Progenitor cell of endocrine pancreas (in vitro differentiated cells): ENCODE measurements at places on chromosomes 3 and 15.

- DNase-seq = no peak
Measured at GRCh38 chr3:12490547-12490946, 6.3 kb downstream of the TSEN2 start.

- DNase-seq = no peak
Measured at GRCh38 chr3:16828815-16829214, 55.9 kb upstream of the PLCL2 start.

- DNase-seq = no peak
Measured at GRCh38 chr3:51622868-51623267, 48.2 kb upstream of the TEX264 start.

DNA sequence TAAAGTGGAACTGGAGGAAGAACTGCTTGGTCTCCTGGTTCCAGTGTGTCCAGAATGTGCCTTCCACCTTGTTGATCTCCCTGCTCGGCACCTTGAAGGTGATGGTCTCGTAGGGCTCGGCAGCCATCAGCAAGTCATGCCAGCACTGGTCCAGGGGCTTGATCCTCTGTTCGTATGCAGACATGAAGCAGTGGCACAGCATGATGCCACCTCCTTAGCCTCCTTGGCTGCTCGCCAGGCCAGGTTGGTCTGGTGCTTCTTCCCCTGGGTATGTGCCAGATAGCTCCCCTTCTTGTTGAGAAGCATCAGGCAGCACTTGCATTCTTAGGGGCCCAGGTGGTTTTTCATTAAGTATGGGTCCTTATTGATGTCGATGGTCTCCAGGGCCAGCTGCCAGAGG lies 17.8 kb upstream of the TXNRD3 start:
- no peak for DNase-seq

GRCh38 chr3:9678493-9678892 lies 25.1 kb upstream of the CPNE9 start:
- no peak for DNase-seq
